EH (cell line): ENCODE measurements at places on chromosomes 3 and 15.

GRCh38 chr15:64701482-64702184 is 73.8 kb downstream of the RBPMS2 start:
- DNase-seq: no peak

DNA sequence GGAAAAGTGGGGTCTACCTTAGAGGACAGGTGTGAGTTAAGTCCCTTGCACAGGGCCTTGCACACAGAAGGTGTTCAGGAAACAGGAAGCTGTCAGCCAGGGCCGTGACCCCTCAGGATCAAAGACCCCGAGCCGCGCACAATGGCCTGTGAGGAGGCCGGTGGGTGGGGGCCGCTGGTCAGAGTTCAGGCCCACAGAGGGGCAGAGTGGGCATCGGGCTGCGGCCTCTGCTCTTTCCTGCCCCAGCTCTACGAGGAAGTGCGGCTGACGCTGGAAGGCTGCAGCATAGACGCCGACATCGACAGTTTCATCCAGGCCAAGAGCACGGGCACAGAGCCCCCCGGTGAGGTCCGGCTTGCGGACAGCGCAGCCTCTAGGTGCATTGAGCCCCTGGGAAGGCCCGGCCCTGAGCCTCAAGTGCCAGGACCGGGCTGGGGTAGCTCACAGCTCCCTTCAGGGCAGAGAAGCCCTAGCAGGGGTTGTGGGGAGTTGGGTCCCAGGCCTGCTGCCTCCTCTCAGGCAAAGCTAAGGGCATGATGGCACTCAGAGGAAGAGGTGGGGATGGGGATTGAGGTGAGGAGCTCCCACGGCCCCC is 37.2 kb downstream of the PSTPIP1 start:
- DNase-seq: no peak

DNA sequence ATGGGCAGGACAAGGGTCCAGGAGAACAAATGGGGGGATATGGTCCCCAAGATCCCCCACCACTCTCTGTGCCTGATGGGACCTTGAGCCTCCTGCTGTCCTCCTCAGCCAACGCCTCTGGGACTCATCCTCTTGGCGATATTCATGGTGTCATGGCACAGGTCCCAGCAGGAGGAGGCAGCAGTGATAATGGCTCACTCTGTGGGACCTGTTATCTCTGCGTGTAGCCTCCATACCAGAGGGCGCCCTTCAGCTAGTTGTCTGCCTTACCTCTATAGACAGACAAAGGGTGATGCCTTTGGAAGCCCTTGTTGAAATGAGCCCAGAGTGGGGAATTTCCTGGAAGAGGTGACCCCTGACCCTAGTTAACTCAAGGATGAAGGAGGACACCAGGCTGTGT is 7.4 kb downstream of the ZBTB47 start:
- DNase-seq: peak; percentile 32

DNA sequence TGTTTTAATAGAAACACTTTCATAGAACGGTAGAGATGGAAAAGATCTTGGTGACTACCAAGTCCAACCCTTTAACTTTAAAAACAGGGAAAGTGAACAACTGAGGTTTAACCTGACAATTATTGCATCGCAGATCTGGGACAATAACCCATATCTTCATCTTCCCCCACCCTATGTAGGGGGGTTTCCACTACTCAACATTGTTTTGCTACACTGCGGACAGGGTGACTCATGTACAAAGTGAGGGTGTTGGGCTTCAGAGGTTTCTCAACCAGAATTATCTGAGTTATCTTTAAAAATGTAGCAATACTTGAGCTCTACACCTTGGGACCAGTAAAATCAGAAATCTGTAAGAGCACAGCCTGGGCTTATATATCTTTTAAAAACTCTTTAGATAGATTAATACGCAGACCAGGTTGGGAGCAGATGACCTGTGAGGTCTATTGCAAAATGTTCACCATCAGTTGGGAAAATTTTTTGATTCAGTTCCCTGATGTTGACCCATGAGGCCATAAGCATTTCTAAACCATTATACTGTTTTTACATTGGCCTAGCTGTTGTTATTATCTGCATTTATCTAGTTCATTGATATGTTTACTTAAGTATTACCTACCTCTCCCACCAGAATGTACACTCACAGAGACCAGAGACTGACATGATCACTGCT is 103.6 kb upstream of the ICE2 start:
- no peak for DNase-seq

GRCh38 chr3:142134799-142135325 is 14.5 kb downstream of the TFDP2 start:
- no peak for DNase-seq

DNA sequence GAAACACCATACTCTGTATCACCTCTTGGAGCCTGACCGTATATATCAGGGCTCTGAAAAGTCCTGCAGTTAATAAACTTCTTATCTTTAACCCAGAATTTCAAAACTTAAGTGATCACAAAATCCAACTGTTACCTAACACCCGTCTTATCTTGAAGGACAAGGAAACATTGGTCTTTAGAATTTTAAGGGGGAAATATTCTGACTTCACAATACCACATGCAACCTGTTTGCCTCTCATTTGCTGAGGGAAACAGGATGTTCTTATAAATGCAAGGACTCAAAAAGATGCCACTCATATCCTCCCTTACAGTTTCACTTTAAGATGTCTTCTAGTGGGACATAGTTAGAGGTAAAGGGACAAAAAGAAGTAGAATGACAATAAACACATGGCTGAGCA is 67.9 kb downstream of the CRTC3 start:
- DNase-seq: no peak

- peak; percentile 63 for DNase-seq
Measured at GRCh38 chr15:39589815-39590644, 9.2 kb downstream of the THBS1 start.

- peak; percentile 76 for DNase-seq
Measured at GRCh38 chr15:67185621-67186225, 68.7 kb downstream of the AAGAB start.

GRCh38 chr3:172276103-172276502 is 172.2 kb downstream of the GHSR start:
- DNase-seq: no peak

DNA sequence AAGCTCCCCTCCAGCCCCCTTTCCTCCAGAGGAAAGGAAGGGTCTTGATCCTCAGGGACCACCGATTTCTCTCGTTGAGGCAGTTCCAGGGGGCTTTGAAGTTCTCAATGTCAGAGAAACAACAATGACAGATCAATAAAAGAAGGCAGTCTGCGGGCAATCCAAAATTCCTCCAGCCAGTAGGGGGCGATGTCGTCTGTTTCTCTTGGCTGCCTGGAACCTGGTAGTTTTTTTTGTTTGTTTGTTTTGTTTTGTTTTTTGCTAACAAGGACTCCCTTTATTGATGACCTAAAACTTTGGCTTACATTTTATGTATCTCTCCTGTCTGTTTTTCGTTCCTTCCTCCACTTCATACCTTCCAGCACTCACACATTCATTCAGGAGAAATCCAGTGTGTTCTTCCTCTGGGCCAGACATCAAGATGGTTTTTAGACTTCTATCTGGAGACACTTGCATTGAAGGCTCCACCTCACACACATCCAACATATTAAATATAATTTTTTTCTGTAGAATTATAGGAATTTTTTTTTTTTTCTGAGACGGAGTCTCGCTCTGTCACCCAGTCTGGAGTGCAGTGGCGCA is 276.6 kb downstream of the RPLP1 start:
- peak; percentile 34 for DNase-seq

GRCh38 chr3:177994976-177995375 is 541.3 kb upstream of the KCNMB2 start:
- DNase-seq: no peak

- DNase-seq: peak; percentile 15
Measured at GRCh38 chr3:55013145-55013925, 85.5 kb upstream of the LRTM1 start.

DNA sequence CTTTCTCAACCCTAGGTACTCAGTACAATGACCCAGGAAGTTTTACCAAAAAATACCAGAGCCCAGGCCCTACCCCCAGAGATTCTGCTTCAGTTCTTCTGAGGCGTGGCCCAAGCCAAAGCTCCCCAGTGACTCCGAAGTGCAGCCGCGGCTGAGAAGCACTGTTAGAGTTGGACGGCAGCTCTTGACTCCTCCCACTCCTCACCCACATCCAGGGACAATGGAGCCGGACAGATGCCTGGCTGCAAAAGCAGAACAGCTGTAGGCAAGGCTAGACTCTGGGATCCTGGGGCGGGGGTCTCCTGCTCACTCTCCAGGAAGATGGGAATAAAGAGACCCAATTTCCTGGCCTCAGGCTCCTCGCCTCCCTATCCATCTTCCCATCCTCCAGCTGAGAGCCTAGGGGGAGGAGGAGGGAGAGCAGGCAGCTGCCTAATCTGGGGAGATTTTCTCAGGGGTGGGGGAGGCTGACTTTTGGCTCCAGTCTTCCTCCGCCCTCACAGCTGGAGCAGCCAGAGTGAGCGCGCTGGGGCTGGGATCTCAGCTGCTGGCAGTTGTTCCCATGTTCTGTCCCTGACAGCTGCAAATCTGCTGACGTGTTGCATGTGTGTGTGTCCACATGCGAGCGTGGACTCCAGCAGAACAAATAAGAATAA is 223.8 kb downstream of the OPA1 start:
- DNase-seq: peak; percentile 6
